ENCODE measurements at places on chromosomes 7 and 10.
A peak's percentile ranks its signal among the peaks of the same experiment; 100 is the strongest.

DNA sequence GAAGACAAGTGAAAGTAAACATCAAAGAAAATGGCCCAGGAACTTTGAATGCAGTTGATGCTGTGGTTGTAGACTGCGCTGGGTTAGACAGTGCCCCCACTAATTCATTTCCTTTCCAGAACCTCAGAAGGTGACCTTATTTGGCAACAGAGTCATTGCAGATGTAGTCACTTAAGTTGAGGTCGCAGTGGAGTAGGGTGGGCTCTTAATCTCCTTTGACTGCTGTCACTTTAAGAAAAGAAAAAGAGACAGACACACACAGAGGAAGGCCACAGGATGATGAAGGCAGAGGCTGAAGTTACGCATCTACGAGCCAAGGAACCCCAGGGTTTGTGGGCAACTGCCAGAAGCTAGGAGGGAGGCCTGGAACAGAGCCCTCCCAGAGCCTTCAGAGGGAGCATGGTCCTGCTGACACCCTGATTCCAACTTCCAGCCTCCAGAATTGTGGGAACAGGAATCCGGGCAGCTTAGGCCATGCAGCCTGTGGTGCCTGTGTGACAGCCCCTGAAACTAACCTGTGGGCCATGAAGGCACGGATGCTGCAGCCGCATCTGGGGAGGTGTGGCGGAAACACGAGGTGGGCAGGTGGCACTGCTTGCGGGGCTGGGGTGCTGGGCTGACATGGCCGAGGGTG is 107.6 kb downstream of the PRKAG2 start:
- DNase-seq: no peak

DNA sequence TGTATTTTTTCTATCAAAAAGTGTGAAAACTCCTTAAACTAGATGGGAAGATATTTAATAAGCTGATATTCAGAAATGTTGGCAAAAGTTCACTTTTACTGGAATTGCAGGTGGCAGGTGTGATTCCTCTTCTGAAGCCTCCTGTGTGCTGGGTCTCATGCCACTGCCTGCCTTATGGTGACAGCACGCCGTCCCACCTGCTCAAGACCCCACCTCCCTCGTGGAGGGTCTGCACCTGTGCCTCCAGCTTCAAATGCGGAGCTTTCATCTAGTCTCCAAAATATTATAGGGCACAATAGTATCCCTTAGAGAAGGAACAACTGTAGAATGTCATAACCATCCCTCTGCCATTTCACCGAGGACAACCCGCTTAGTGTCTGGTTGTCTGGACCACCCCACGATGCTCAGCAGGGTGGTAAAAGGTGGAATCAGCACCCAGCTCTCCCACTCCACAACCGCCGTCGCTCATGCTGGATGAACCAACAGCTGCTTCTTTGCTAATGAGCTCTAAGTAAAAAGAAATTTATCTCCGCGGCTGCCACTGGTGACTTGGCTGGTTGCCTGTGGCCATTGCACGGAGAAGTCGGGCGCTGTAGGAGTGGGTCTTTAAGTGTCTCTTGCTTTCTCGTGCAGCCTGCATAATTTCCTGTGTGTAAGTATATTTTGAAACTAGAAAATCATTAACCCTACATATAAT is 119.3 kb upstream of the TCERG1L start:
- peak; percentile 3 for DNase-seq

GRCh38 chr7:70907259-70908247 is 224.4 kb upstream of the GALNT17 start:
- no peak for DNase-seq

GRCh38 chr10:2703953-2704352 is 363.4 kb upstream of the PFKP start:
- DNase-seq: no peak

DNA sequence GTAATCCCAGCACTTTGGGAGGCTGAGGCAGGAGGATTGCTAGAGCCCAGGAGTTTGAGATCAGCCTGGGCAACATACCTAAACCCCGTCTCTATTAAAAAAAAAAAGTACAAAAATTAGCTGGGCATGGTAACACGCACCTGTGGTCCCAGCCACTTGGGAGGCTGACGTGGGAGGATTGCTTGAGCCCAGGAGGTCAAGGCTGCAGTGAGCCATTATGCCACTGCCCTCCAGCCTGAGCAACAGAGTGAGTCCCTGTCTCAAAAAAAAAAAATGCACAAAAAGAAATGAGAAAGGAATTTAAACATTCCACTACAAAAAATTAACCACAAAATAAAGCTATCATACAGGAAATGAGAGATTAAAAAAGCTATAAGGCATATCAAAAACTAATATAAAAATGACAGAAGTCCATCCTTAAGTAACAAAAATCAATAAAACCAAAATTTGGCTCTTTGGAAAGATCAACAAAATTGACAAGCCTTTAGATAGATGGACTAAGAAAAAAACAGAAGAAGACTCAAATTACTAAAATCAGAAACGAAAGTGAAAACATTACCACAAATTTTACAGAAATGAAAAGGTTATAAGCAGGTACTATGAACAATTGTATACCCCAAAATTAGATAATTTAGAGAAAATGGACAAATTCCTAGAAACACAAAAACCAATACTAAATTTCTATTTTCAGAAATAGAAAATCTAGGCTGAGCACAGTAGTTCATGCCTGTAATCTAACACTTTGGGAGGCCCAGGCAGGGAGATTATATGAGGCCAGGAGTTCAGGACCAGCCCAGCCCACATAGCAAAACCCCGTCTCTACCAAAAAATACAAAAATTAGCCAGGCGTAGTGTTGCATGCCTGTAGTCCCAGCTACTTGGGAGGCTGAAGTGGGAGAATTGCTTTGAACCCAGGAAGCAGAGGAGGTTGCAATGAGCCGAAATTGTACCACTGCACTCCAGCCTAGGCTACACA is 42.4 kb upstream of the NANOS1 start:
- no peak for DNase-seq

DNA sequence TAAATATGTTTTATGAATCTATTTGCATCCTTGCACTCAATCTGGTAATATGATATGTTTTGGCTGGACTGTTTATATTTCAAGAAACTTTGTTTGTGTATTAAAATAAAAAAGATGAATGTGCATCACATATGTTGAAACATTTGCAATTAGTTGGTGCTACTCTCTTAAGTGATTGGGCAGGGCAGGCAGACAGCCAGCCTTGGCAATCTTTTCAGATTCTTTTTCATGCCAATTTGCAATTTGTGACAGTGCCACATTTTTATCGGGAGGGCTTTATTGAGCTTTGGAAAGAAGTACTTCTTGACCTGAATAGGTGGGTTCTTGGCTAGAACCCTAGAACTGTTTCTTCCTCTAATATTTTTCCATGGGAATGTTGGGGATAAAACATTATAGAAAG is 152.2 kb downstream of the NXPH1 start:
- DNase-seq: no peak

DNA sequence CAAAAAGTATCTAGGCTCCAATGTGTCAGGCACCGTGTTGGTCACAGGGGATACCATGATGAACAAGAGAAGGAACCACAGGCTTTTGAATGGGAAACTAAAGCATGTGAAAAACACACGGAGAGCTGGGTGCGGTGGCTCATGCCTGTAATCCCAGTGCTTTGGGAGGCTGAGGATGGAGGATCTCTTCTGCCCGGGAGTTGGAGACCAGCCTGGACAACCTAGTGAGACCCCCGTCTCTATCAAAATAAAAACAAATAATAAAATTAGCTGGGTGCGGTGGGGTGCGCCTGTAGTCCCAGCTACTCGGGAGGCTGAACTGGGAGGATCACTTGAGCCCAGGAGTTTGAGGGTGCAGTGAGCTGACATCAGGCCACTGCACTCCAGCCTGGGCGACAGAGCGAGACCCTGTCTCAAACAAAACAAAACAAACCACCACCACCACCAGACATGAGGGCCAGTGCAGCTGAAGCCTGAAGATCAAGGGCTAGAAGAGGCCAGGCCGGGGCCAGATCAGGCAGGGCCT is 611 bp upstream of the COPS6 start:
- no peak for DNase-seq

- DNase-seq: no peak
Measured at GRCh38 chr7:17815318-17815717, 125.0 kb downstream of the SNX13 start.

- DNase-seq: no peak
Measured at GRCh38 chr10:28425422-28425821, 107.5 kb upstream of the WAC start.

DNA sequence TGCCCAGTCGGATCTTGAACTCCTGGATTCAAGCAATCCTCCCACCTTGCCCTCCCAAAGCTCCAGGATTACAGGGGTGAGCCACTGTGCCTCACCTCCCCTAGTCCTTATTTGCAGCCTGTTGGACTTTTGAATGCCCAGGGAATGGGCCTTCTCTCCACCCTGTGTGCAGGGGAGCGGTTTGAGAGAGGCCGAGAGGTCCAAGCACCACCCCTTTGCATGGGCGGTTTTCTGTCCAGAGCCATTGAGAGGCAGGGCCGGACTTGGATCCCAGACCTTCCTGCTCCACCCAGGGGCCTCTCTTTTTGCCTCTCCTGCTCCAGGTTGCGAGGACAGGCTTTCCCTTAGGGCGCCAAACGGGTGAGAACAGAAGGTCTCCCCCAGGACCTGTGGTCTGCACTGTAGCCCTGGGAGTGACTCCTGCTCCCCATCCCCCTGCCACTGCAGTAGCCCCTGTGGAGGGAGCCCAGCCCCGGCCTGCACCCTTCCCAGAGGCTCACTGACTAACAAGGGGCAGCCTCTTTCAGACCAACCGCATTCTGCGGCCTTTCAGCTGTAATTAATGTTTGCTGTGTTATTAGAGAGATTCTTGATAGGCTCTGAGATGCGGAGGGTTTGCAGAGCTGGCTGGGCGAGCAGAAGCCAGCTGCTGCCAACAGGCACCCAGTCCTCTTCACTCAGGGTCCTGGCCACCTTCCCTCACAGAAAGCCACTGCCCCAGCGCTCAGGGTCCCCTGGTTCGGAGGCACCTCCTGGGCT is 57.9 kb downstream of the ELFN1 start:
- no peak for DNase-seq

DNA sequence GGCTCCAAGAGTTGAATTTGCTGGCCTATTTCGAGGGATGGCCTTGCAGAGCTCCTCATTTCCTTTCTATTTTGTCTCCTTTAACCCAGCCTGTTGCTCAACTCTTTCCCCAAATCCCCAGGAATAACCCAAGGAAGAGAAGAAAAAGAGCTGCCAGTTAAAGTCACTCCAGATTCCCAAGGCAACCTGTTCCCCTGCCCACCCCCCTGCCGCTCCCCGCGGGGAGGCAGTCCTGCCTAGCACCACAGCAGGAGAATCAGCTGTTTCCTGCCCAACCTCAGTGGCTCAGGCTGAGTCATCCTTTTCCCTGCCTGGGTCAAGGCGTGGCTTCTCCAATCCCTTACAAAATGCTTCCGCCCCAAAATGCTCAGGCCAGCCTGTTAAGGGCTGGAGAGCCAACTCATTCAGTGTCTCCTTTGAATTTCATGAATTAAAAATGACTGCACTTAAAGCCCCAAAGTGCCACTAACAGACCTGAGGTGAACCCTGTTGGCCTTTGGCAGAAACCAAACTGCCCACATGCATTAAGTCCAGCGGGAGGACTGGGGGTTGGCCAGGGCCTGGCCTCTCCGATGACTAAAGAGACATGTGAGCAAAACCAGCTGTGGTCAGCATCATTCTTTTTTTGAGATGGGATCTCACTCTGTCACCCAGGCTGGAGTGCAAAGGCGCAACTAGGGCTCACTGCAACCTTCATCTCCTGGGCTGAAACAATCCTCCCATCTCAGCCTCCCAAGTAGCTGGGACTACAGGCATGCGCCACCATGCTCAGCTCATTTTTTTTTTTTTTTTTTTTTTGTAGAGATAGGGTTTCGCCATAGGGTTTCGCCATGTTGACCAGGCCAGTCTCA is 83.2 kb upstream of the KIF5B start:
- DNase-seq: no peak

- DNase-seq: no peak
Measured at GRCh38 chr10:79425074-79425532, 20.3 kb downstream of the ZCCHC24 start.

DNA sequence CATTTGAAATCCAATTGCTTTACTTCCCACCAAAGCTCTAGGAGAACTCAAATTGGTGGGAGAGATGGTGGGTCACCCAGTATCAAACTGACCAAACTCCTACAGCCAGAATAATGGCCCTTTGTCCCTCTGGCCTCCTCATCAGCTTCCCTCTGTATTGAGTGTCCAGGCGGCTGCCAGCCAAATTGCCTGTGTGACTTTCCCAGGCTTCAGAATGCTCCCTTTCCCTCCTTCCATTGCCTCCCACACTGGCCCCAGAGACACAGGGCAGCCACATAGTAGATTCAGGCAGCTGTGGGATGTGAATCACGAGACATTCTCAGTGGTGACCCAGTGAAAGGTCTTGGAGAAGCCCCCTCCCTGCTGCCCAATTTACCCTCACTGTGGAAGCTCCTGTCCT is 12.7 kb upstream of the VDAC2 start:
- no peak for DNase-seq

- no peak for DNase-seq
Measured at GRCh38 chr10:4470231-4470835, 355.7 kb upstream of the AKR1E2 start.

DNA sequence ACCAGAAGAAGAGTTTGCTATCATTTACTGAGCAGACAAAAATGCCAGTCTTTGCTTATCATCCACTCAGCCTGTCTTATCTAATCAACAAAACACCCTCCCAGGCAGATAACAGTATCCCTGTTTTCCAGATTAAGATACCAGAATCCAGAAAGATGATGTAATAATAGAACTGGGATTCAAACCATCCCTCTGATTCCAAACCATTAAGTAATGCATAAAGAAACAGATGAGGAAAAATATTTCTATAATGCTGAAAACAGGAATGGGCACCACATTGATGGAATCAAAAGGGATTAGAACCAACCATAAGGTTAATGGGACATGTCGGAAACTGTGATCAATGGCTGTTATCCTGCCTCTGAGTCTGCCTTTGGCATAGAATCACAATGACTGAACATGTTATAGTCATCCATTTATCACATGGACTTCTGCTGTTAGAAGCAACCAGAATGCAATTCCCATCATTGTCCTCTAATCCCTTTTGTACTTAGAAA is 92.1 kb upstream of the RSU1 start:
- DNase-seq: no peak

- no peak for DNase-seq
Measured at GRCh38 chr10:30476511-30477155, 42.6 kb downstream of the MAP3K8 start.

- DNase-seq: no peak
Measured at GRCh38 chr7:107089627-107090026, 45.1 kb downstream of the PRKAR2B start.

- no peak for DNase-seq
Measured at GRCh38 chr10:91613411-91614187, 19.3 kb downstream of the PPP1R3C start.

All from NCI-H1436 (cell line).